ENCODE measurements at places on chromosomes 4 and X. TPM values are rescaled to one million over a fixed set of nuclear protein-coding genes. Genes with fewer than 3 reads are reported as not detected.

GRCh38 chr4:7027913-7028312 is 15.3 kb upstream of the TADA2B start:
- no peak for DNase-seq

DNA sequence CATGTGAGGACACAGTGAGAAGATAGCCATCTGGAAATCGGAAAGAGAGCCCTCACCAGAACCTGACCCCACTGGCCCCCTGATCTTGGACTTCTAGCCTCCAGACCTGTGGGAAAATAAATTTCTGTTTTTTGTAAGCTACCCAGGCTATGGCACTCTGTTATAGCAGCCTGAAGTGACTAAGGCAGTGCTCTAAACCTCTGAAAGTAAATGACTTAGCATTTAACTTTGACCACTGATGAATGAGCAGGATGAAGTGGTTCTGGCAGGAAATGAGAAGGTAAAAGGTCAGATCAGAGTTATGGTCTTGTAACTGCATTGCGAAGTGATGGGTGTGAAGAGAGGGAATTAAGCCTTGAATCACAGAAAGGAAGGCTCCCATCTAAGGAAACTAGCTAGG is 17.0 kb downstream of the GPAT3 start:
- no peak for DNase-seq

GRCh38 chr4:66604192-66604591 is 933.9 kb upstream of the EPHA5 start:
- no peak for DNase-seq

DNA sequence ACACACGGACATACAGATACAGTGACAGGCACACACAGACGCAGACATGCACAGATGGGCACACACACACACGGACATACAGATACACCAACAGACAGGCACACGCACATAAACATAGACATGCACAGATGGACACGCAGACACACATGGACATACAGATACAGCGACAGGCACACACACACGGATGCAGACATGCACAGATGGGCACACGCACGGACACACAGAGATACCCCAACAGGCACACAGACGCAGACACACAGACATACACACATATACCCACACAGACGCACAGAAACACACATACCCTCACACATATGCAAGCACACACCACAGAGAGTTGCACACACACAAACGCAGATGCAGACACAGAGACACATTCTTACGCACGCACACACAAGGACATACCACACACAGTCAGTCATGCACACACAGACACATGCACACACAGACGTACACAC is 24.4 kb upstream of the SLC25A6 start:
- no peak for DNase-seq

The COL4A5 gene
- total RNA-seq = not detected

- peak; percentile 15 for DNase-seq
Measured at GRCh38 chr4:122577808-122578781, 42.8 kb downstream of the IL21 start.

- DNase-seq = no peak
Measured at GRCh38 chr4:97334348-97334747, 808.9 kb downstream of the STPG2 start.

DNA sequence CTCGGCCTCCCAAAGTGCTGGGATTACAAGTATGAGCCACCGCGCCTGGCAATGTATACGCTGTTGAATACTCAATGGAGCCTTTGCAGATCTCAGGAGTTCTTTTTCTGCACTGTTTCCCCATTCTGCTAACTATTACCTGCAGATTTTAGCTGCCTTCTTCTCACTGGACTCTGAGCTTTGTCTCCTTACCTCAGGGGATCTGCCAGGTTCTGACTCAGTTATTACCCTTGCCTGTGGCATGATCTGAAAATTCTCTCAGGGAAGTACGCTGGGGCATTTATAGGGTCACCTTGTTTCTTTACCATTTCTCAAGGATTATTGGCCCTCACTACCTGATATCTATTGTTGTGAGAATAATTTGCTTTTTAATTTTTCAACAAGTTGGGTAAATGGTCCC is 56.6 kb upstream of the MAGED1 start:
- DNase-seq = no peak

The BMX gene
- total RNA-seq = not detected

DNA sequence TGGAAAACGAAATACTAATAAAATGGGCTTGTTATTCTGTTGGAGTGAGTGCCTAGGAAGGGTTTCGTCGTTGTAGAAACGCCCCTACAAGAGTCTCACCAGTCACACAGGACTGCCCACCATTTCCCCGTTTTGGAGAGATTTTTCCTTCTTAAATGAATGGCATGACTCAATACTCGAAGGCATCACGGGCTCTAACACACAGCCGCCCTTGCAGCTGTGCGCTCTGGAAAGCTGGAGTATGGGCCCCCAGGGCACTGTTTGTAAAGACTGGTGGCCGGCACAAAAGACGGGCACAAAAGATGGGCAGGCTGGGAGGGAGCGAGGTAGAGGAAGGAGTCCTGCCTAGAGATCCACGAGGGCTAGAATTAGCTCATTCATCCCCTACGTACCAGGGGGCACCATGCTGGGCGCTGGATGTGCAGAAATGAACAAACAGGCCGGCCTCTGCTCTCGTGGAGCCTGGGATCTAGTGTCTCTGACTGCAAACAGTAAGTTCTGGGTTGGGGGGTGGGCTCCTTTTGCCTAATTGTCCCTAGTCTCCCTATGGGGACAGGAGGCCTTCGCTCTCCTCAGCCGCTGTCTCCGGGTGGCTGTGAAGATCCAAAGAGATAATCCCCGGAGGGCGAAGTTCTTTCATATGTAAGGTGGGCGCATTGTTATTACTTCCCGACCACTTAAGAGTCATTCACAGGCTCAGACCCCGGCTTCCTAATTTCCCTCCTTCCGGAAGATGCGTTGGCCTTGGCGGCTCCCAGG is 1.0 kb upstream of the SFRP2 start:
- DNase-seq = no peak

The GAGE12H gene
- total RNA-seq = not detected

The SOD3 gene
- total RNA-seq = not detected

The TDO2 gene
- total RNA-seq = not detected

DNA sequence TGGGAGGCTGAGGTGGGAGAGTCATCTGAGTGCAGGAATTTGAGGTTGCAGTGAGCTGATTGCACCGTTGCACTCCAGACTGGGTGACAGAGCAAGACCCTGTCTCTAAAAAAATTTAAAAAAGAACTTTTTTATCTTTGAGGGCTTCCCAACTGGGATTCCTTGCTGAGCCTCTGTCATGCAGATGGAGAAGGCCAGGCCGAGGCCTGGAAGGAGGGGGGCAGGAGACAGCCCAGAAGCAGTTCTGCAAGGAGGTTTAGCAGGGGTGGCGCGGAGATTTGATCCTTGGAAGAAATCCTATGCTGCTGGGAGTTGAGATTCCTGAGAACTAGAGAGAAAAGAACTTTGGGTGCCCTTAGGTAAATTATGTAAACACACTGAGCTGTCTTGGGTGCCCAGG is 2.5 kb upstream of the ARSD start:
- DNase-seq = no peak

The CLDN22 gene
- total RNA-seq = not detected

- no peak for DNase-seq
Measured at GRCh38 chrX:317424-318067, 1.1 kb downstream of the GTPBP6 start.

DNA sequence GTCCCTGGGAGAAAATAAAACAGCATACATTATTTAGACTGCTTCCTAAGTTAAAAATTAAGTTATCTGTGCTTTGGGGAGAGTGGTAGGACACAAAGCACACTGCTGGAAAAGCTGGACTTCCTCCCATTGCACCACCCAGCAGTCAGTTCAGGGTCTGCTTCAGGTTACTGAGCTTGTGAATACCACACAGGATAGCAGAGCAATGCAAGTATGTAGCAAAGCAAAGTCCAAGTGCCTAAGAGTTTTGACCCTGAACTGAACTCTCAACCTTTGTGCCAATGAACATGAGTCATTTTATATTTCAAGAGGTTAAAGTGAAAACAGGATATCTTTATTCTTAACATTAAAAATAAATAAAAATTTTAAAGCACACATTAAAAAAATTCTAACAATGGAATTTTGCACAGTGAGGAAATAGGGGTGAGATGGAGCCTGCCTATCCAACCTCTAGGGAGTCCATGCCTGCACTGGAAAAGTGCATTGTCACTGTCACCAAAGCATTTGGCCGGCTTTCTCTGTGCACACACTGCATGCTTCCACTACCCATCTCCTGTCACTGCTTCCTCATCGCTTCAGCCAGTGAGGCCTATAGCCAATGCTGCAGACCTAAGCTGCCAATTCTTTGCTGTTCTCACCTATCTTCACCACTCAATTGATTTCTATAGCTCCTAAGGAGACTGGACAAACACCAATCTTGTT is 50.9 kb downstream of the ABCG2 start:
- no peak for DNase-seq

GRCh38 chr4:98652996-98653395 is 5.4 kb downstream of the TSPAN5 start:
- no peak for DNase-seq

DNA sequence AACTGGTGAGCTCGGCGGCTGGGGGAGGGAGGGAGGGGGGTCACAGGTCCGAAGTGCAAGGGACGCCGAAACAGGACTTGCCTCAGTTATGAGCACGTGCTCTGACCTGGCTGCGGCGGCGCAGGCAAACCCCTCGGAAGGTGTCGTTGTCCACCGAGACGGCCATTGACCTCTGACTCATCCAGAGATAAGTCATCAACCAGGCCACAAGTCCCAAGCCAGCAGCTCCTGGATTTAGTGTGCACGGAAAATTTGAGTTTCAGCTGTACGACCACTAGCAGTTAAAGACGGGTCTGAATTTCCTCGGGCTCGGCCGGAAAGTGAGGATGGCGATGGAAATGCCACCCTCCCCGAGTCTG is 674 bp downstream of the SH3D19 start:
- no peak for DNase-seq

DNA sequence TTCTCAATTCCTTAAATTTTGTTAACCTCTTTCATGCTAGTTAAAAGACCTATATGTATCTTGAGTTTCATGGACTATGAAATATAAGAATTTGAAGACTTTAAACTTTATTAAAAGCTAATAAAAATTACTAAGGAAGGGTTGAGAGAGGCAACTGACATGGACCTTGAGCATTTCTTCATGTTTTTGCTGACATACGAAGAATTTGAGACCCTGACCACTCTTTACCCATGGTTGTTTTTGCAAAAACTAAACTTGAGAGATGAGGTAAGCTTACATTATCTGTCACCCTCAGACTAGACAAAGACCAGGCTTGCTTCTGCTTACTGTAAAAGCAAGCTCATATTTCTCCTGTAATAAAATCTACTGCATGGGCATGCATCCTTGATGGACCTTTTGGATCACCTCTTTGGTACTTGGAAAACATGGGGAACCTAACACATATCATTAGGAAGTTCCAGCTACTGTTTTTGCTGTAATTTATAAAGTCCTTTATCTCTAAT is 338.2 kb upstream of the PABPC4L start:
- DNase-seq = no peak

- DNase-seq = no peak
Measured at GRCh38 chr4:124053872-124054538, 657.4 kb downstream of the SPRY1 start.

- no peak for DNase-seq
Measured at GRCh38 chrX:38657562-38657961, 96.2 kb downstream of the TSPAN7 start.

The MTM1 gene
- total RNA-seq = 31.7 TPM

DNA sequence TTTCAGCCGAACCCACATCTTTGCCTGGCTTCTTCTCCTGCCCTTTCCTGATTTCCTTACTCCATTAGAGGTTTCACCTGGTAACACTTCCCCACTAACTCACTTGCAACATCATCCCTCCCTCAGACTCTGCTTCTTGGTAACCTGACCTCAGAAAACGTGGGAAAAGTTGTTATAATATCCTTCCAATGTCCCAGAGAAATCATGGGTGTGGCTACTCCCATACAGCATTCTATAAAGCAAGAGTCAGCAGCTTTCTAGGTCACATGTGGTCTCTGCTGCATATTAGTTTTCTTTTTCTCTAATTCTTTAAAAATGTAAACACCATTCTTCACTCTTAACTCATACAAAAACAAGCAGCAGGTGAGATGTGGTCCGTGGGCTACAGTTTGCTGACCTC is 283.1 kb upstream of the MAOA start:
- no peak for DNase-seq

GRCh38 chr4:22875587-22876257 is 183.0 kb downstream of the GBA3 start:
- DNase-seq = no peak

DNA sequence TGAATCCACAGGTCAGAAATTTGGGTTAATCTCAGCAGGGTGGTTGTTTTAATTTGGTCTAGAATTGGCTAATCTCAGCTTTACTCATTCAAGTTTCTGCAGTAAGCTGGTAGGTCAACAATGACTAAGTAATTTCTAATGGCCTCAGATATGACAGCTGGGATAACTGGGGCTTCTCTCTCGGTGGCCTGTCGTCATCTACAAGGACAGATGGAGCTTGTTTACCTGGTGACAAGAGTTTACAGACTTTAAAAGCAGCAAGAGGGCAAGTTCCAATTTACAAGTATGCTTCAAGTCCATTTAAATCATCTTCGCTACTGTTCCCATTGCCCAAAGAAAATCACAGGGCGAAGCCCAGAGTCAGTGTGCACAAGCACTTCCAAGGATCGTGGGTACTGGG is 453.9 kb downstream of the PDHA2 start:
- no peak for DNase-seq

GRCh38 chr4:10120943-10121567 is 4.5 kb upstream of the WDR1 start:
- no peak for DNase-seq

DNA sequence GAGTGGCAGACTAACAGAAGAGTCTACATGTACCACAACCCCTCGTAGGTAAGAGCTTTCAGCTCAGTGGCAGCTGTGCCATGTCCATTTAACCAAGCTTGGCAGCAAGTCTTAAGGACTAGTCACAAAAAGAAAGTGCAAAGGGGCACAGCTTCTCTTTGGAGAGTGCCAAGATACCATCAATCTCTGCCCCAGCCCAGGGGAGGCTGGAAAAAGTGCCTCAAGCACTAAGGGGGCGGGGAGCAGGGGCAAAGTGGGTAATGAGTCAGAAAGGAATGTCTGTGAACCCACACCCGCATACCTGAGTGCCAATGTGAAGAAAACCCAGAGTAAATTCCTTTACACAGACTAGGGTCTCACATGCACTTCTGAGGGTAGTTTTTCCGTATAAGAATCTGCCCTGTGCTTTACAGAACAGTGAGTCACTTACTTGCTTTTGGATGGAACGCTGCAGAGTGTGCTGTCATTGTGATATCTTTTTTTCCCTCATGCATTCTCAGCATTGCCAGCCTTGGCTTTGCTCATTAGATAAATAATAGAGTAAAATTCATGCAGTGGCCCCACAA is 219.8 kb downstream of the ZNF674 start:
- DNase-seq = no peak

- DNase-seq = no peak
Measured at GRCh38 chr4:1406394-1406980, at the start of gene NKX1-1. Gene NKX1-1, minus strand, starts transcription at chr4:1406442. Its CDS starts 0 bp downstream, at chr4:1406442.

Data from naive thymus-derived CD8-positive, alpha-beta T cell (primary cell).